ENCODE measurements at places on chromosomes 11 and 22.
A peak's percentile ranks its signal among the peaks of the same experiment; 100 is the strongest.

DNA sequence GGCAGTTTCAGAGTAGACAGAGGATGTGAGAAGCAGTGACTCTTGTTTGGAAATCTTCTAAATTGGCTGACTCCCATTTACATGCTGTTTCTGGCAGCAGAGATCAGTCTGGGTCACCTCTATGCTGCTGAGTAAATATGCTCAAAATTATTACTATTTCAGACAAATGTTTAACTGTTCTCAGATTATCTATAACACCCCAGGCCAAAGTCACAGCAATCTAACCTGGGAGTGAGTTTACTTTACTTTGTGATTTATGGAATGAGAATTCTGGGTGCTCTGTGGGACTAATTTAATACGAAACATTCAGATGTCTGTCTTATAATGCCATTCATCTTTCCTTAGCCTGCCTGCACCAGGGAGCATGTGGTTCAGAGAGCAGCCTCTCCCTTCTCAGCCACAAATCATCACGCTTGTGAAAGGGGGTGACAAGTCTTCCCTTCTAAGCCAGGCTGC, 282.5 kb upstream of the MPPED2 start:
- no peak overlapping the region for H3K27ac ChIP-seq
- H3K27me3 ChIP-seq, result no peaks in the 10 kb centered on the region
- H3K36me3 ChIP-seq, result no peaks in the 10 kb centered on the region
- no peak overlapping the region for H3K4me3 ChIP-seq
- H3K4me1 ChIP-seq, result no peaks in the 10 kb centered on the region
- DNase-seq, result no peak

DNA sequence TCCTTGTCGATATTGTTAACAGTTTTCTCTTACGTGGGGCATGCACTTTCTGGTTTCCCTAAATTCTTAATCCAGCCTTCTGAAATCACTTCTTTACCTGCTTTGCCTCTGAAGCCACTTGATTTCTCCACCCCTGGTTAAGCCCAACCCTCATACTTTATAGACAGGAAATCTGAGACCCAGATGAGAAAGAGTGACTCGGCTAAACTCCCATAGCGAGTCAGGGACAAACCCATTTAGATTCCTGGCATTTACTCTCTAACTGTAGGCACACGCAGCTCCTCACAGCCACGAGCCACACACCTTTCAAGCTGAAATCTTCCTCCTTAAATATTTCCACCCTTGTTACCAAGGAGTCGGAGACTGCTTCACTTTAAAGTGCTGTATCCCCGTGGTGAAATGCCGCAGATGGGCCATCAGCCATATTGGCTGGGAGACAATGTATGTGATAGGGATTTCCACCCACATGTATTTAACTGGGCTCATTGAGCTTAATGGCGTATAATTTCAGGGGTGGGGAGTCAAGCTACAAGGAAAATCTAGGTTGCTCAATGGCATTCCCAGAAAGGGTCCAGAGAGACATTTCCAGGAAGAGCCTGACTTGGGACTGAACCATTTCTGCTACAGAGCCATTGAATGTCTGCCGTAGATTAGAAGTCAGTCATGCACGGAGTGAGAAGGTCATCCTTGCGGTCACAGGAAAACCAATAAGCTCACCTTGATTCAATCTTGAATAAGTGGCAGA, 49.9 kb upstream of the GRK3 start:
- H3K27ac ChIP-seq, result no peak overlapping the region
- H3K36me3 ChIP-seq, result no peaks in the 10 kb centered on the region
- no peaks in the 10 kb centered on the region for H3K27me3 ChIP-seq
- no peak for DNase-seq

GRCh38 chr22:50694766-50695420, 22.3 kb downstream of the SHANK3 start:
- no peak for DNase-seq
- no peaks in the 10 kb centered on the region for H3K36me3 ChIP-seq
- no peaks in the 10 kb centered on the region for H3K27me3 ChIP-seq
- no peaks in the 10 kb centered on the region for H3K4me1 ChIP-seq

DNA sequence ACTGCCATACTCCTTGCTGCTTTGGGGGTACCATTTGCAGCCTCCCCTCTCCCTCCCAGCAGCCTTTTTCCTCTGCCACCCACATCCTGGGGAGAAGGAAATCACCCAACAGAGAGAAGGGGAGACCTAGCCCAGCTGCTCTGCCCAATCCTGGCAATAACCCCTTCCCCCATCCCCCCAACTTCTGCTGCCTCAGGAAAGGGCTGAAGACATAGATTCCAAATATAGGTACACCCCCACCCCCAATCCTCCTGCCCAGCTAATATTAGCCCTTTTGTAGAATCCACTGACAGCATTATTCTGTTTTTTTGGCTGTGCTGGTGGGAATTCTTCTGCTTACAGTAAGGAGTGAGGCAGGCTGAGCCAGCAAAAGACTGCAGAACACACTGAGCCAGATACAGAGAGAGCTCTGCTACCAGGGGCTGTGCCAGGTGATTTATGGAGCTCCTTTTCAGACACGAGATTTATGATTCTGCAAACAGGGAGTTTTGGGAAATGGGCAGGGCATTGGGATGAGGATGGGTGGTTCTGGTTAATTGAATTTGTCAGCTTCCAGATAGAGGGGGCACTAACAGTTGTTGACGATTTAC, 164.0 kb downstream of the TENM4 start:
- no peaks in the 10 kb centered on the region for H3K27me3 ChIP-seq
- no peaks in the 10 kb centered on the region for H3K4me1 ChIP-seq
- H3K36me3 ChIP-seq, result no peaks in the 10 kb centered on the region
- DNase-seq, result no peak
- H3K4me3 ChIP-seq, result no peak overlapping the region

DNA sequence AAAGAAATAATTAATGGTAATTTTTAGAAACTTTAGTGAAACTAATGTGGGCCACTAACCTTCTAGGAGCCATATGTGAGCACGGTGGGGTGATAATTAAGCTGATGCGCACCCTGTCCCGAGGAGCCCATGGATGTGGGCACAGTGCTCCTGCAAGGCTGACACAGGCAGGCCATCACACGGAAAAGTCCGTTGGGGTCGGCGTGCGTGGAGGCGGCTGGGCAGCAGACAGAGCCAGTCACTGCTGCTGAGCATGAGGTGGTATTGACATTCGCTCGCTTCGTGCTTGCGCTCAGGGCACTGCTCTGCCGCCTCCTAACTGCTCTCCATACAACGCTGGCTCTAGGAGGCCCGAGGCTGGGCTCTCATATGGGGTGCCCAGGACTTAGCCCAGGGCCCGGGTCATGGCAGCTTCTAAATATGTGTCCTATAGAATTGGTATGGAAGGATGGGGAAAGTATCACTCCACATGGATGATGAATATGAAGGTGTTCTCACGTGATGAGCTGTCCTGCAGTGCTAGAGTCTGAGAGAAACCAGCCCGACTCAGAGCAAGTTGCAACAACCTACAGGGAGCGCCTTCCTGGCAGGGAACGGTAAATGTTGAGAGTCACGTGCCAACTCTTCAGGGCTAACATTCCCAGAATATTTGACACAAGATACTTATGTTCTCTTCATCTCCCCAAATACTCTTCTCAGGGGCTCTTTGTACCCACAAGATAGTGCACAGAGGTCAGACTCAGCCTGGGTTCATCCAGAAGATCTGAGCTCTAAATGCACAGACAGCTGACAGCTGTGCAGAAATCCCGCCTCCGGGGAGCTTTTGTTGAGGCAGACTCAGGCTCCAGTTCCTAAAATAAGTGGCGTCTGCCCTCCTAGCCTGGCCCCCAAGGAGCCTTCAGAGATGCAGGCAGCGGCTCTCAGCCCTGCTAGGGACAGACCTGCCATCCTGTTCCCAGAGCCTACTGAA, 50.6 kb upstream of the ARFGAP3 start:
- peaks cover 11% of the 10 kb centered on the region for H3K4me1 ChIP-seq
- peak overlapping the region; percentile 37 for H3K27ac ChIP-seq

DNA sequence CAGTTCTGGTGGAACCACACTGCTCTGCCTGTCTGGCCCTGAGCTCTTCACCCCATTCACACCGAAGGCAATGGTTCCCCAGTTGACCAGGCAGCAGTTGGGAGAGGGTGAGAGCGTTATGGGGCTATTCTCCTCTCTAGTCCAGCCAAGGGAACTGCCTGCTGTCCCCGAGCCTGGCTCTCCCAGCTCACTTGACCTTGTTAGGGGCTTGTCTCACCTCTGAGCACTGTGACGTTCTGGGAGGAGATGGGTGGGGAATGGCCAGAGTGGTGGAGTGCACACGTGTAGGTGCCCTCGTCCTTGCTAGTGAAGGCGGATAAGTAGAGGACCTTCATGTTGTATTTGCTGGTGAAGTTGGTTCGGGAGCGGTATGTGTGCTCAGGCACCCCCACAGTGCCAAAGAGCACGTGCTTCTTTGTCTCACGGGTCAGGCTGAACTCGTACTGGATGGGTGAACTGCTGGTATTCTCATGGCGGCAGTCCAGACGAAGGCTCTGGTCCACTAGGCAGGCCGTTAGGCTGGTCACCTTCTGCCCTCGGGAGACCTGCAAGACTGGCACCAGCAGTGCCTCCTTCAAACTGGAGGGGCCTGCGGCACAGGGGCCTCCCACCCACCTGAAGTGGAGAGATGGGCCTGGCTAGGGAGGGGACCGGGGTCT, 3.0 kb downstream of the THY1 start:
- no peak for DNase-seq
- H3K27ac ChIP-seq, result no peak overlapping the region
- peaks cover 23% of the 10 kb centered on the region for H3K27me3 ChIP-seq
- no peak overlapping the region for H3K4me3 ChIP-seq
- H3K4me1 ChIP-seq, result no peaks in the 10 kb centered on the region
- H3K36me3 ChIP-seq, result no peaks in the 10 kb centered on the region

- no peaks in the 10 kb centered on the region for H3K36me3 ChIP-seq
- peak; percentile 17 for DNase-seq
- no peaks in the 10 kb centered on the region for H3K4me1 ChIP-seq
These were observed 813.3 kb downstream of the OPCML start for GRCh38 chr11:132718711-132719671.

DNA sequence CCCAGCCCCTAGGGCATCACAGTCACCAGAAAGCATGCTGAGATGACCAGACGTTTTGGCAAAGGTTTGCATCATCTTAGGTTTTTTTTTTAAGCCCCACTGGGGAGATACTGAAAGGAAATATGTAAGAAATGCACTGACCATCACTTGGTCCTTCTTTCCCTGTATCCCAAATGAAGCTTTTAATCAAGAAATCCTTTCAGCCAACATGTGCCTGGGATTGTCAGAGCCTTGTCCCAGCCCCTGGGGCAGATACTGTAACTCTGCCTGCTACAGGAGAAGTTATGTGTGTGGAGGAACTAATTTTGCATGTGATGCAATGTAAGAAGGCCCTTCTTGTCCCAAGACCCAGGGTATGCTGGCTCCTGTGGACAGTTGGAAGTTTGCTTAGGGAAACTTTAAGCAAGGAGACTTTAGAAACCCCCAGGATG, 65.6 kb downstream of the PPFIBP2 start:
- H3K27me3 ChIP-seq, result no peaks in the 10 kb centered on the region
- H3K36me3 ChIP-seq, result no peaks in the 10 kb centered on the region
- peaks cover 15% of the 10 kb centered on the region for H3K4me1 ChIP-seq
- no peak overlapping the region for H3K27ac ChIP-seq
- DNase-seq, result no peak

DNA sequence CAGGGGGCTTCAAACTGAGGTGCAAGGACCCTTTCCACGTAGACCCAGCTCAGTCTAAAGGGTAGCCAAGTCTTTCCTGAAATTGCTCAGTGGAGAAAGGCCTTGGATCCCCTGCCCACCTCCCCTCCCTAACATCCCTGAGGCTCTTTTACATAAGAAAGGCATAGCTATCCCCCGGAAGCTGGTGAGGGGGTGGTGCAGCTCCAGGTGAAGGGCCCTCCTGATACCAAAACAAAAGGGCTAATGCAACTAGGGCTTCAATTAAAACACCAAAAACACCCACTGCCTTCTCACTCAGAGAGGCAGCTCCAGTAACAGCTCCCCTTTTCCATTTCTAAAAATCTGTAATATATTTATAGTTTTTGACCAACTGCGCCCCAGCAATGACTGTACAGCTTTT, 5.8 kb downstream of the SHANK2 start:
- peaks cover 3% of the 10 kb centered on the region for H3K27me3 ChIP-seq
- H3K27ac ChIP-seq, result no peak overlapping the region
- no peaks in the 10 kb centered on the region for H3K36me3 ChIP-seq
- H3K4me3 ChIP-seq, result no peak overlapping the region

DNA sequence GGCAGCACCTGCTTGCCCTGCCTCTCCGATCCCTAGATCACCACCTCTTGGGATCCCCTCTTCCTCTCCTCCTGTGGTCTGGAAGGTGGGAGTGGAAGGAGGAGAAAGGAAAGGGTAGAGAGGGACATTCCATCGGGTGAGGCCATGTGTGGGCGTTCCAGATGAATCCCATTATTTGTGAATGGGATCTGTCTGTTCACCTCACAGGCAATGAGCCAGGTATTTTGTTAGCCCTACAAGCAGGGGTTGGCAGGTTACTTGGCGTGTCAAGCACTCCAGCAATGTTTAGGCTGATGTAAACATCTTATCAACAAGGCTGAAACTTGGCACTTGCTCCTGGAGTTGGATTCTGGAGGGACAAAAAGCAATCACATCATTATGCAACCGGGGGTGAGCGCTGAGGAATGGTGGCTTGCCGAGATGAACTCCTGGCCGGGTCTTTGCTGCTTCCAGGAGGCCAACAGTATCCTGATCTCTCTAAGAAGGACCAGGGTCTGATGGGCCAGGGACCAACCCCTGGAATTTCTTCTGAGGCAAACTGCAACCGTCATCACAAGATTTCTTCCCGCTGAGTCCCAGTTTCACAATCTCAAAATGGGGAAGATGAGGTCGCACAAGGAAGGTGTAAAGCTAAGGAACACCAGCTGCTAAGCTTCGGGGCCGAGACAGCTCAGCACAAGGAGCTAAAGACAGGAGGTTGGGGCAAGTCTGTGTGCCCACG, 7.8 kb downstream of the ADAMTS8 start:
- no peak for DNase-seq
- no peak overlapping the region for H3K4me3 ChIP-seq
- no peaks in the 10 kb centered on the region for H3K36me3 ChIP-seq
- no peak overlapping the region for H3K27ac ChIP-seq

GRCh38 chr11:113270080-113270479, 44.3 kb upstream of the TTC12 start:
- no peaks in the 10 kb centered on the region for H3K36me3 ChIP-seq
- H3K27ac ChIP-seq, result no peak overlapping the region
- no peak for DNase-seq

DNA sequence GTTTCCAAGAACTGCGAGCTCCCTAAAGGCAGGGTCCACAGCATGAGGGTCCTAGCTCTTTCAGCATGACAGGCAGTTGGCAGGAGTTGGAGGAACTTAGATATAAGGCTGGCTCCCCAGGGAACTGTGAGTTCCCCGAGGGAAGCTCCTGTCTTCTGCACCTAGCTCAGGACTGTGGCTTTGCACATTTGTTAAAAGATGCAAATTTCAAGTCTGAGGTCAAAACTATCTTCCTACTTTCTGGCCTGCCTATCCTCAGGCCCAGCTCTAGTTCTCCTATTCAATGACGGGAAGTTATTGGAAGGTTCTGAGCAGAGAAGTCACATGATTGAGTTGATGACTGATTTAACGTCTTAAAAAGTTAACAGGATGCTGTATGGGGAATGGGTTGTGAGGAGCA, 11.7 kb upstream of the UCP3 start:
- no peak overlapping the region for H3K4me3 ChIP-seq
- H3K4me1 ChIP-seq, result peaks cover 7% of the 10 kb centered on the region
- no peak for DNase-seq
- H3K27me3 ChIP-seq, result no peaks in the 10 kb centered on the region

Data from colonic mucosa (tissue), 4 donors.